Liver (tissue), 10 donors: ENCODE measurements at places on chromosomes 5 and 9. TPM values are rescaled to one million over a fixed set of nuclear protein-coding genes. Genes with fewer than 3 reads are reported as not detected.

PTGES gene
- not detected for total RNA-seq

IL4 gene
- total RNA-seq = not detected

FOXI1 gene
- total RNA-seq = not detected

MYMK gene
- total RNA-seq = not detected

WNT8A gene
- not detected for total RNA-seq
